Esophagus squamous epithelium (tissue), 5 donors: ENCODE measurements at places on chromosomes 13 and 19.

DNA sequence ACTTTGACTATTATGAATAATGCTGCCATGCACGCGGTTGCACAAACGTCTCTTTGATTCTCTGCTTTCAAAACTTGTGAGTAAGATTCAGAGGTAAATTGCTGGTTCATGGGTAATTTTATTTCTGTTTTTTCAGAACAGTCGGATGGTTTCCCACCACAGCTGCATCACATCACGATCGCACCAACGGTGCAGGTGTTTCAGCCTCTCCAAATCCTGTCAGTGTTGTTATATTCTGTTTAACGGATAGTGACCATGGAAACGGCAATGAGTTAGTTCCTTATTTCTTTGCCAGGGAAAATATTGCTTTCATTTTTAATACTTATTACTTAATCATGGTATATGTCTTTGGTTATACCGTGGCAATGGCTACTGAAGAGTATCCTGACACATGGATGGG is 19.1 kb upstream of the ZNF835 start:
- DNase-seq: no peak

DNA sequence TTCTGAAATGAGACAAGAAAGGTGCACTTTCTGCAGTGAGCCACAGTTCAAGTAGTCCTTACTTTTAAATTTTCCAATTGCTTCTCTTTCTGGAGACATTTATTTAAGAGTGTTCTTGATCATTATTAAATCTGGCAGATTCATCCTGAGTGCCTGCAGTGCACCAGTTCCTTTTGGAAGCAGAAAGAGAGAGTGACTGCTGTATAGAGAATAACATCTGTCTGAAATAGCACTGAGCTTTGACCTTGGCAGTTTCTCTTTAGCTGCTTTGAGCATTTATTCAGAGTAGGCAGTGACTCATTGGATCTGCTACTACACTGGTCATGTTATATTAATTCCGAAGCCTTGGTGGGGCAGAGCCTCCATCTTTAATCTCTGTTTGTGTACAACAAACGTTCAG is 1373.7 kb downstream of the PCDH9 start:
- DNase-seq: no peak

DNA sequence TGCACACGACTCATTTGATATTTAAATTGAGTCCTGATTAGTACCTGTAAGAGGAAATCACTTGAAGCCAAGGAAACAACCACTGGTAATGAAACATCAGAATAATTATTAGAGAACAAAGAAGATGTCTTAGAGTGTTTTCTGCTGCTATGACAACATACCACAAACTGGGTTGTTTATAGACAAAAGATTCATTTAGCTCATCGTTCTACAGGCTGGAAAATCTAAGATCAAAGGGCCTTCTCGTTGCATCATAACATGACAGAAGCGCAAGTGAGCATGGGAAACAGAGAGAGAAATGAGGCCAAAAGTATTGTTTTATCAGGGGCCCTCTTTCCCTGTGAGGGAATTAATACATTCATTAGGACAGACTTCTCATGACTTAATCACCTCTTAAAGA is 1024.0 kb upstream of the PCDH9 start:
- no peak for DNase-seq

GRCh38 chr13:113731192-113732175 is 27.5 kb upstream of the TMEM255B start:
- DNase-seq: no peak

- no peak for DNase-seq
Measured at GRCh38 chr19:33849551-33850147, 53.0 kb downstream of the KCTD15 start.

DNA sequence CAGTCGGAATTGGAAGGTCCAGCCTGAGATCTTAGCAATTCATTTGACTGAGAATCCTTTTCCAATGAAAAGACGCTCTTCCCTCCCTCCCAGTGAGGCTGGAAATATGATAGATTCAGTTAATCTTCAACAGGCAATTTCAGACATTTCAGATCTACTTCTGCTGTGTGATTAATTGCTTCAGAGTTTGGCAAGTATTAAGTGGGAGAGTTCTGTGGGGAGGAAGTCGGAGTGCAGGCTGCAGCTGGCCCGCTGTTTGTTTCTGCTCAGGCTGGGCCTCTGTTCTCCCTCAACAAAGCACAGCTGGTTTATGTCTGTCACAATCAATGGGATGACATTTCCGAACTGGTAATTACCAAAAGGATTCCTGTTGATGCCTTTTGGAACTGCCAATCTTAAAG is 178.2 kb downstream of the NDFIP2 start:
- no peak for DNase-seq

DNA sequence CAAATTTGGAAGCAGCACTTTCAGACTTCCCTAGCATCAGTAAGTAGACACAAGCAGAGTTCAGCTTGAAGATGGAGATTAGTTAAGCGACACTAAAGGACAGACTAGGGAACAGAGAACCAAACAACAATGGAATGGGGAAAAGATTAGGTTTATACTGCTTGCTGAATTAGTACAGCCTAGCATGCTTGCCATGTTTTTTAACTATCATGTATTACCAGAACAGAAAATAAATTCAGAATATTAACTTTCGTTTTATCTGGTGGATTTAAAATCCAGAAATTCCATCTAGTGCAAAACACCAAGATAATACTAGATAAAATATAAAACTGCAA is 451.5 kb upstream of the SLC10A2 start:
- no peak for DNase-seq

DNA sequence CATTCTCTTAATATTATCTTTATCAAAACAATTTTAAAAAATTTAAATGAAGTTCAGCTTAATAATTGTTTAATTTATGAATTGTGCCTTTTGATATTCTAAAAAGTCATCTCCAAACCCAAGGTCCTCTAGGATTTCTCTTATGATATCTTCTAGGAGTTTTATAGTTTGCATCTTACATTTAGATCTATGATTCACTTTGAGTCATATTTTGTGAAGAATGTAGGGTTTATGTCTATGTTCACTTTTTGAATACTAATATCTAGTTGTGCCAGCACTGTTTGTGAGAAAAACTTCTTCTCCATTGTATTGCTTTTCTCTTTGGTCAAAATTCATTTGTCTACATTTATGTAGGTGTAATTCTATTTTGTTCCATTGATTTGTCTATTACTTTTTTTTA is 1068.4 kb upstream of the SPRY2 start:
- no peak for DNase-seq

DNA sequence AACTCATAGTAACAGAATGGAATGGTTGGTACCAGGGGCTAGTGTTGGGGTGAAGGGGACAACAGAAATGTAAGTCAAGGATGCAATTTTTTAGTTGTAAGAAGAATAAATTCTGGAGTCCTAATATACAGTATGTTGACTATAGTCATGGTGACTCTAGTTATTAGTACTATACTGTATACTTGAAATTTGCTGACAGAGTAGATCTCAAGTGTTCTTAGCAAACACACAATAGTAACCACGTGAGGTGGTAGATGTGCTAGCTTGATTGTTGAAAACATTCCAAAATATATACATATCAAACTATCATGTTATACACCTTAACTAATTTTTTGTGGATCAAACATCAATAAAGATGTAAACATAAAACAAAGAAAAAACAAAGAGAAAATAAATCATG is 1345.1 kb upstream of the PCDH20 start:
- DNase-seq: no peak

GRCh38 chr13:50921706-50922105 is 12.1 kb downstream of the RNASEH2B start:
- no peak for DNase-seq

DNA sequence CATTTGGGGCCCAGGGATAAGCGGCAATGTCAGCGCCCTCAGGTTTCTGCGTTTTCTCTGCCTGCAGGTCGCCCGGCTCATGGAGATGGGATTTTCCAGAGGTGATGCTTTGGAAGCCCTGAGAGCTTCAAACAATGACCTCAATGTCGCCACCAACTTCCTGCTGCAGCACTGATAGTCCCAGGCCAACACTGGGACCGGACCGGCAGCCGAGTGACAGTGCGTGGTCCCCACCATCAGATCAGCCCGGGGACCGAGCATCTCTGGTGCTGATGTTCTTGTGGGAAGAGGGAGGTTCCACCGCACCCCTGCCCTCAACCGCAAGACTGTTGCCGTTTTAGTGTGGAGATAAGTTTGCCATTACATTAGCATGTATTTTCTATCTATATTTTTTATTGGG is 78.0 kb upstream of the GPR183 start:
- no peak for DNase-seq

GRCh38 chr13:91710733-91711132 is 312.3 kb downstream of the GPC5 start:
- no peak for DNase-seq

GRCh38 chr19:48511321-48511731 is 309 bp downstream of the LMTK3 start:
- no peak for DNase-seq

DNA sequence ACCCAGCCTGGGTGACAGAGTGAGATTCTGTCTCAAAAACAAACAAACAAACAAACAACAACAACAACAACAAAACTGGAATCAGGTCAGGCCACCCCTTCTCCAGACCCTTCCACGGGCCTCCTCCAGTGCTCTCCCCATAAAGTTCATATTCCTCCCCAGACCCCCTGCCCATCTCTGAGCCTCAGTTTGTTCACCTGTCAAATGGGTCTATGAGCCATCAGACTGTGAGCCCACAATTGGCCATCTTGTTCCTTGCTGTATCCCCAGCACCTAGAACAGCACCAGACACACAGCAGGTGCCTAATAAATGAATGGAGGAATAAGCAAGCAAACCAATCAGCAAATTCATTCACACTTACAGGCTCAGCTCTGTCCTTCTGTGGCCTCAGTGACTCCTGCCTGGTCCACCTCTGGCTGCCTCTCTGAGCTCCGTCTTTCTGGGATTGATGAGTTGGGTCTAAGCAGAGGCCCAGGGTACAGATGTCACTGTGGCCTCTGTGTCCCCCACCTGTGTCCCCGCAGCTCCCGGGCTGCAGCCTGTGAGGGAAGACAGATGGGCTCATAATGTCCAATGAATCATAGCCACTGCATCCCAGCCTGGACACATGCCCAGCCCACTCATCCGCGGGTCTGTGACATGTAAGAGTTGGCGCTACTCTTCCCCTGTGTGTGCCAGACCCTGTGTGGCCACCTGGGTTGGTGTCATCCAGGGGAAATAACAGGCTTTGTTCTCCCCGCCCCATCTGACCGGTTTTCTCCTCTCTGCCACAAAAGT is 19.6 kb upstream of the PTPRS start:
- no peak for DNase-seq

DNA sequence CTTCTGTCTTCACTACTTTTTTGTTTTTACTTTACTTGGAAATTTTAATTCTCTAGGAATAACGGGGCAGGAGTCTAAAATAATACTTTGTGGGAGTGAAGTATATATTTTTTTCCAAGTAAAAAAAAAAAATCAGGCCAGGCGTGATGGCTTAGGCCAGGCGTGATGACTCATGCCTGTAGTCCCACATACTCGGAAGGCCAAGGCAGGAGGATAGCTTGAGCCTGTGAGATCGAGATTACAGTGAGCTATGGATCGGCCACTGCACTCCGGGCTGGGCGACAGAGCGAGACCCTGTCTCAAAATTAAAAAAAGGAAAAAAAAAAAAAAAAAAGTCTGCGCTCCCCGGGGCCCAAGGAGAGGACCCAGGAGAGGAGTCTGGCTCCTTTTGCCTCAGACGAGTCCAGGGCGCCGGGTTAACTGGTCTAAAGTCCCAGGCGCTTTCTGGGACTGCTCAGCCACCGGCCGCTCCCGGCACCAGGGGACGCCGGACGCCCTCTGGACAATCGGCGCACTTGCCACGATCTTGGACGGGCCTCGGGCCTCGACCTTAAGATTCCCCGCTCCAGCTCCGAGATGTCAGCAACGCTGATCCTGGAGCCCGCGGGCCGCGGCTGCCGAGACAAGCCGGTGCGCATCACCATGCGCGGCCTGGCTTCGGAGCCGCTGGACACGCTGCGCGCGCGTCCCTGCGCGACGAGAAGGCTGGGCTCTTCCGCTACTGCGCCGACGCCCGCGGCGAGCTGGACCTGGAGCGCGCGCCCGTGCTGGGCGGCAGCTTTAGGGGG is 2.7 kb upstream of the ZFP82 start:
- no peak for DNase-seq

GRCh38 chr19:42850981-42851717 is 28.4 kb downstream of the PSG1 start:
- DNase-seq: no peak

- DNase-seq: no peak
Measured at GRCh38 chr13:77860507-77860981, 58.1 kb downstream of the EDNRB start.
